ENCODE measurements at places on chromosomes 5 and 9.

DNA sequence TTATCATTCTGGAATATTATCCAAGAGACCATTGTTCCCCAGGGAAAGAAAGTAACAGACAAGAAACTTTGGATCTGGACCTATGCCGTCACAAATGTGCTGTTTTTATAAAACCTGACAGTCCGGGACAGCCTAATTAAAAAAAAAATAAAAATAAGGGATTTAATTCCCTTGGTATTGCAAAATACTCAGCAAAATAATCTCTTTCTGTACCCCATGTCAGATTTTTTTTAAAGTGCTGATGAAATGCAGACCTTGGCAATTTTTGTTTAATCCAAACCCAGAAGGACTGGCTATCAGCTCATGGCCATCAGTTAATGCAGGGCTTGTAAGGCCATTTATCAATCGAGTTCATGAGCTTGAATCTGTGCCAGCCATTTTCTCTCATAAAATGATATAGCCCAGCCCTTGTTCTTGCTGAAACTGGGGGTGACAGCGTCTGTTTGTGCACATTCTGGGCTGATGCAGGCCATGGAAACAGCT is 162.7 kb upstream of the S1PR3 start:
- no peak for DNase-seq

DNA sequence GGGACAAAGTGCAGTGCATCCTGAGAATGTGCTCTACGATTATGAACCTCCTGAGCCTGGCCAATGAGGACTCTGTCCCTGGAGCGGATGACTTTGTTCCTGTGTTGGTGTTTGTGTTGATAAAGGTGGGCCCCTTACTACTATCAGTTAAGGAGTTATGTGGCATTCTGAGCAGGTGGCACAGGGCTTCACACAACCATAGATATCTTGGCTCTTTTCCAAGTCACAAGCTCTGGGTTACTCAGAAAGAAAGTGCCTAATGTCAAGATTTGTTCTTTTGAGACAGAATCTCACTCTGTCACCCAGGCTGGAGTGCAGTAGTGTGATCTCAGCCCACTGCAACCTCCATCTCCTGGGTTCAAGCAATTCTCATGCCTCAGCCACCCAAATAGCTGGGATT is 99.0 kb downstream of the GAPVD1 start:
- no peak for DNase-seq

DNA sequence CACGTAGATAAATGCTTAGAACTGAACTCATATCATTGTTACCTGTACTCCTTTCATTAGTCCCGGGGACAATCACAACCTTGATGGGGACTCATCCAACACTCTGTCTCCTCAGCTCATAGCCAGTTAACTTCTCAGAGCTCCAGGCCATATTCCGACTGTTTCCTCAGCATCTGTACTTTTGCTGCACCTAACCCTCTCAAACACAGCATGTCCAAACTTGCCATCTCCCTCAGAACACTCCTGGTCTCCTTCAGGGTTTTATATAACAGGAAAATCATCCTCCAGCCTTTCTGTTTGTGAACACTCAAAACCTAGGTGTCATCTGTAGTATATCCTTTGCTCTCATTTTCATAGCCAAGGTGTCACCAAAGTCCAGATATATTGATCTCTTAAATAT is 150.5 kb downstream of the CDH6 start:
- no peak for DNase-seq

DNA sequence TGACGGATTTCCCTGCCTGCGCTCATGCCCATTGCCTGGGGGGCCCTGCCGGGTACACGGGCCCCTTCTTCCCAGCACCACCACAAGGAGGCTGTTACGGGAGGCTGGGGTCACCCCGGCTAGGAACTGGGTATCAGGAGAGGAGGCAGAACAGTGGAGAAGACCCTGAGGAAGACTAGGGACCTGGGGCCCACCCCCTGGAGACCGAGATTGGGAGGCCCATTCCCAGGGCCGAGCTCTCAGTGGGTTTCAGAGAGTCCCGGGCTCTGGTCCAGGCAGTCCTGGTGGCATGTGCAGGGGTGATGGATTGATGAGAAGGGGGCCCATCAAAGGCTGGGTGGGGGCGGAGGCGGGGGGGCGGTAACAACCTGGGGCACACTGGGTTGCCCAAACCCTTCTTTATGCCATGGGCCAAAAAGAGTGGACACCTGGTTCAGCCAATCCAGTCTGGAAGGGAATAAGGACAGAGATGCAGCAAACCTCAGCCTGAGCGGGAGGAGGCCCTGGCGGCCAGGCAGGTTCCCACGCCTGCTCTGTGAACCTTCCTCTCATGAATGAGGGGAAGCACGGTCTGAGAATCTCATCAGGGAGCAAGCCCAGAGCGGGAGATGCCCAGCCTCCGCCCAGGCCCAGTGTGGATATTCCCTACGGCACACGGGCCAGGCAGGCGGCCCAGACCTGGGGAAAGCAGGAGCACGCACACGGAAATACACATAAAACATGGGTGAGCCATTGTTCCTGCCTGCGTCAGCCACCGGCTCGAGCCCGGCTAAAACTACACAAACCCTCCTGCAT is 785 bp upstream of the P4HA2 start:
- DNase-seq: peak; percentile 24

- no peak for DNase-seq
Measured at GRCh38 chr5:58898006-58898405, 315.1 kb downstream of the RAB3C start.

GRCh38 chr9:26463837-26464236 is 428.8 kb downstream of the CAAP1 start:
- no peak for DNase-seq

DNA sequence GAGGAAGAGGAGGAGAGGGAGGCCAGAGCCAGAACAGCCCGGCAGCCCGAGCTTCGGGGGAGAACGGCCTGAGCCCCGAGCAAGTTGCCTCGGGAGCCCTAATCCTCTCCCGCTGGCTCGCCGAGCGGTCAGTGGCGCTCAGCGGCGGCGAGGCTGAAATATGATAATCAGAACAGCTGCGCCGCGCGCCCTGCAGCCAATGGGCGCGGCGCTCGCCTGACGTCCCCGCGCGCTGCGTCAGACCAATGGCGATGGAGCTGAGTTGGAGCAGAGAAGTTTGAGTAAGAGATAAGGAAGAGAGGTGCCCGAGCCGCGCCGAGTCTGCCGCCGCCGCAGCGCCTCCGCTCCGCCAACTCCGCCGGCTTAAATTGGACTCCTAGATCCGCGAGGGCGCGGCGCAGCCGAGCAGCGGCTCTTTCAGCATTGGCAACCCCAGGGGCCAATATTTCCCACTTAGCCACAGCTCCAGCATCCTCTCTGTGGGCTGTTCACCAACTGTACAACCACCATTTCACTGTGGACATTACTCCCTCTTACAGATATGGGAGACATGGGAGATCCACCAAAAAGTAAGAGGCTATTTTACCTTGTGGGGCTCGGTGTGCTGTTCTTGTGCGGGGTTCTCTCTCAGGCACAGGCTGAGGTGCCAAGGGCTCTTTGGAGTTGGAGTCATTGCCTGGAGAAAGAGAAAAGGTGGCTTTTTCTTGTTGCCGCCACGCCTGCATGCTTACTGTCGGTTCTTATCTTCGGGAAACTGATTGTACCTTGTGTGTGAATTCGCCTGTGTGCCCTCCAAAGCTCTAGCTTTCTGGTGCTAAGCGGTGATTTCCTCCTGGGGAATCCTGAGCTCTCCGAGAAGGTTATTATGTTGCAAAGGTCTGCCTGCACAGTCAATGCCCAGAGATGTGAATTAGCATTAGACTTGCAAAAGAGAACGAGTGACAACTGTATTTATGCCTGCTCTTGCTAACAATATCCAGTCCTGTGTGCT is at the start of gene ISL1:
Gene ISL1 (plus strand): TSS at position 318 of the 991 bp plus-strand sequence. CDS start 224 bp downstream, at position 542.
- DNase-seq: peak; percentile 96

- DNase-seq: no peak
Measured at GRCh38 chr9:86782831-86783230, 164.5 kb downstream of the GAS1 start.

GRCh38 chr5:68110894-68111293 is 104.7 kb upstream of the PIK3R1 start:
- no peak for DNase-seq

- no peak for DNase-seq
Measured at GRCh38 chr5:17412760-17413671, 85.0 kb upstream of the TAF11L2 start.

DNA sequence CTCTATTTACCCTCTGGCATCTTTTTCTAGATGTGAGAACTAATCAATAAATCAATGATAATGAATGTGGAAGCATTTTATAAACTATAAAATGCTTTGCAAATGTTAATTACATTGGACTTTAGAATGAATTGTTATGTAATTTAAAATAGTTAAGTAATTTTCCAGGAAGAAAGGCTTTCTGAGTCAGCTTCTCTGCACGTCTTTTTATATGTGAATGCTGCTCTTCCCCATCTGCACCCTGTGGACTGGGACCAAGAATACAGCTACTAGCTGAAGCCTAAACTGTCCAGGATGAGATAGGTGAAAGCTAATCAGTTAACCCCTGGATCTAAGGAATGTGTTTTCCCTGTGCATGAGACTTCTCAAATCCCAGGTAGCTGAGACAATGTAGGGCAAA is 292.9 kb downstream of the NR3C1 start:
- no peak for DNase-seq

DNA sequence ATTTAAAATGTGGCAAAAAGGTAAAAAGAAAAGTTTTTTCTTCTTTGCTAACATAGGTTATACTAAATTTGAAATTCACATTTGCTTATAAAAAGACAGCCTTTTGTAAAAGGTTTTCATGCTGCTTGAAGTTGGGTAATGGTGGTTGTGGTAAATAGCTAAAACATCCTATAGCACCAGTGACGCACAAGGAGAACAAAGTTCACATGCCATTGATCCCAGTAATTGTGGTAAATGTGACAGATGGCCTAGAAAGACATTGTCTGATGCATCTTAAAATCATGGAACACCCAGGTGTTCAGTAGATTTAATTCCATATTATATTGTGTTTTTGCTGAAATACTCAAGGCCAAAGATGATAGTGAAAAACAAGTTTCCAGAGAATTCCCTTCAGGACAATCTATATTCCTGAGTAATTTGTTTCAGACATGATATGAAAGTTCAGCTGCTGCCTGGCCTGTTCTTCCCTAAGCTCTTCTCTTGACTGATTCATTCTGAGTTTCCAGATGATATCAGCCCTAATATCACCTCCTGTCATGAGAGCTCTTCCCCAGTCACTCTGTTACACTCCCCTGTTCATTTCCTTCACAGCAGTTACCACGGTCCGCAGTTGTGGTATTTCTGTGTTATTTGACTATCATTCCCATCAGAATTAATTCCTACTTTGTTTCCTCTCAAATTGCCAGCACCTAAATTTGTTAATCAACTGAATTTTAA is 4.6 kb upstream of the FBXL17 start:
- peak; percentile 82 for DNase-seq

- peak; percentile 23 for DNase-seq
Measured at GRCh38 chr5:118611332-118611945, 376.9 kb downstream of the DTWD2 start.

DNA sequence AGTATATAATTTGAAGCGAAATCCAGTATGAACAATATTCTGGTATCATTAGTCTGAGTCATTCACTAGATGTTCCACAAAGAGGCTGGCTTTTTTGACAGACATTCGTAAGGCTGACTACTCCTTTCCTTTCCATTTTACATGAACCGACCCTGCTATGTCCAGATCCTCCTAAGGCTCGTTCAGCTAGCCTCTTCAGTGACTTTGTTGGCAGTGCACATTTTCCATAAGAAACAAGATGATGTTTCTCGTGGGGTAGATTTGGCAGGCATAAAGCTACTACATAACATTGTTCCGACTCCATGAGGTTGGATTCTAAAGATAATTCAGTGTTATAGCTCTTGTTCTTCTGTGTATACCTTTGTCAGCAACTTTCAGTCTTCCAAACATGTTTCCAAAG is 49.0 kb downstream of the ZNF462 start:
- no peak for DNase-seq

DNA sequence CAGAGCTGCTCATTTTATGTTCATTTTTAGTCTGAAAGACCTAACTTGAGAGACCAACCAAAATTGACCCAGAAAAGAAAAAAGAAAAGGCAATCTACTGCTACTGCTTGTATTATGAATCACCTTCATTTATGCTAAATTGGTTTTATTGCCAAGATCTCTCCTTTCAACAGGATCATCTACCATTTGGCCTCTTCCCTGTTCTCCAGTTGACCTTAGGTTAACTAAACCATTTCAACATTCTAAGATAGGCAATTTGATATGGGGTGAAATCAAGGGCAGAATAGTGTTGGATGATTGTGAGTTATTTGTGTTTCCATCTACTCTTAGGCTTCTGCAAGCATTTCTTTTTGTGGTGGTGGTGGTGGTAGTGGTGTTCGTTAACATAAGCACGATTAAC is 48.3 kb upstream of the POU4F3 start:
- no peak for DNase-seq

GRCh38 chr9:77588271-77588937 is 59.7 kb downstream of the GNA14 start:
- peak; percentile 85 for DNase-seq

- DNase-seq: no peak
Measured at GRCh38 chr9:22356985-22357384, 89.6 kb upstream of the DMRTA1 start.

- no peak for DNase-seq
Measured at GRCh38 chr9:109893241-109893640, 113.2 kb downstream of the PALM2AKAP2 start.

DNA sequence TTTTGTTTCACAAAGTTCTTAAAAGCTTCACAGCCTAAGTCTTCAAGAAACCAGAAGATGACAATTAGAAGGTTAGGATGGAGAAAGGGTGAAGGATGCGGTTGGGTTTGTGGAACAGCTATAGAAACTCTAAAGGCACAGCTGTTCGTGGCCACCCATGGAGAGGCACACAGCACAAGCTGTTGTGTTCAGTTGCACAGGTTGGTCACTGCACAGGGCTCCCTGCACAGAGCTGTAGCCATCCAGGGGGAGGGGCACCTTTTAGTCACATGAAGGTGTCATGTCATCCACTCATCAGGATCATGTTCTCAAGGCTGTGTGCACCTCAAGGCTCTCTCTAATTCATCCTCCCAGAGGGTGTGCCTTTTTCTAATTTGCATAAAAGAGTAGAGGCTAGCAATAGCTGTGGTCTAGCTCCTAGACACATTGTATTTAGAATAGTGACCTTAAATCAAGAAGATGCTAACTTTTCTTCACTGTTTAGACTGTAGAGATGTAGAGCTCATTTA is 5.0 kb upstream of the RASGRF2 start:
- DNase-seq: no peak

DNA sequence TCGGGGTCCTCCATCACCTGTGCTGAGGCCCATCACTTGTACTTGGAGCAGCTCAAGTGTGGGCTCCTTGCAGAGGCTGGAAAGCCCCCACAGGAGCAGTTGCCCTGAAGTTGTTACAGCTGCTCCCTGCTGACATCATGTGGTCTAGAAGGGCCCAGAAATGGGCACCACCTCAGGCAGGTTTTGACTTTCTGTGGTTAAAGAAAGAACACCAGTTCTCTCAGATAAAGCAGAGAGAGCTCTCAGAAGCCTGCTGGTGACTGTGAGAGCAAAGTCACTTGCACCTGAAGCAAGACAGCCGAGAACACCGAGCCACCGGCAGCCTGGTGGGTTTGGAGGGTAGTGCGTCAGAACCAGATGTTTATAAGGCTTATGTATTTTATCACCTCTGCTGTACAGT is 70.4 kb downstream of the MVB12B start:
- no peak for DNase-seq
